Fibroblast of upper back skin (primary cell): ENCODE measurements at places on chromosomes 4 and X.
A peak's percentile ranks its signal among the peaks of the same experiment; 100 is the strongest.

DNA sequence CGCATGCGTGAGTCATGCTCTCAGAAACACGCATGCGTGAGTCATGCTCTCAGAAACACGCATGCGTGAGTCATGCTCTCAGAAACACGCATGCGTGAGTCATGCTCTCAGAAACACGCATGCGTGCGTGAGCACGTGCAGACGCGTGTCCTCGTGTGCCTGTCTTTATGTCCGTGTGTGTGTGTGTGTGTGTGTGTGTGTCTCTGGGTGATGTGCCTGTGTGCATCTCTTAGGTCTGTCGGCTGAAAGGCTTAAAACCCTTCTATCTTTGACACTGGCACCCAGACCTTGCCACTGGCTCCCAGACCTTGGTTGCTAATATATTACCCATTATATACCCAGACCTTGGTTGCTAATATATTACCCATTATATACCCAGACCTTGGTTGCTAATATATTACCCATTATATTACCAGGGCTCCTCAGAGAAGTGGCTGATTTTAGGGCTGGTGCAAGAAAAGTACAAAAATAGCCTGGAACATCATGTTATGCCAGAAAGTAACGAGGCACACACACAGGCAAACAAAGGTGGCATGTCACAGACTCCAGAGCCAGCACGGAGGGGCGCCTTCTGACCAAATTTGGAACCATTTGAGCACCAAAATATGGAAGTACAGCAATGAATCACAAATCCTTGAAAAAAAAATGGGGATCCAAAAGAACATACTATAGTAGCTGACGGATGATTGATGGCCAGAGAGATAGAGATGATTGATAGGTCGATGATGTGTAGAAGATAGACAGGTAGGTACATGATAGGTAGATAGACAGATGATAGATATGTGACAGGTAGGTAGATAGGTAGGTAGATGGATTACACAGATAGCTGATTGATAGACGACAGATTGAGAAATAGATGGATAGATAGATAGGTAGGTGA lies 19.2 kb upstream of the ADRA2C start:
- DNase-seq, result no peak

DNA sequence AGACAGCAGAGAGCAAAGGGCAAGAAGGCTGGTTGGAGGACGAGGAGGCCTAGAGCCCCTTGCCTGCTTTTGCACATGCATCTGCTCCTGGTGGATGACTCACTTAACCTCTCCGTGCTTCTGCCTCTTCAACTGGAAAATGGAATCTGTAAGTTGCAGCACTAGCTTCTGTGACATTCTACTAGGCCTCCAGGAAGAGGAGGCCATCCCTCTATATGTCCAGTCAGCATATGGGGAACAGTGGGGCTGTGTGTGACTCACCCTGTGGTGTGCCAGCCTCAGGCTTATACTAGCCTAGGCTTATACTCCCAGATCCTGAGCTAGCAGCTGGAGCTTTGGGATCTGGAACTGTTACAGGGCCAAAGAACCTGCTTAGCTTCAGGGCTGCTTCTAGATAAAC lies 36.0 kb downstream of the RTL9 start:
- DNase-seq, result peak; percentile 79

GRCh38 chr4:186027405-186027804 lies 41.6 kb upstream of the TLR3 start:
- no peak for DNase-seq

DNA sequence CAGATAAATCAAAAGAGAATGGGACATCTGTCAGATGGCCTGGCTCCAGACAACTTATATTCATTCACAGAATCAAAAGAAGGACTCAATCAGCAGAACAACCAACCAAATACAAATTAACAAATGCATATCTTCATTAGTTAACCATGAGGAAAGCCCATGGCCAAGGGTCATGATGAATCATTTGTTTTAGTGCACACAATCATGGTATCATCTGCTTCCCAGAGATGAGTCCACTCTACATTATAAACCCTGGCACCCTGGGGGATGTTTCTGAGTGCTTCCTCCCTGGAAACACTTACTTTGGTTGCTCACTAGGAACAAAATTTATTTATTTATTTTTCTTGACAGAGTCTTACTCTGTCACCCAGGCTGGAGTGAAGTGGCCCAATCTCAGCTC lies 453.3 kb upstream of the HS3ST1 start:
- DNase-seq, result no peak

DNA sequence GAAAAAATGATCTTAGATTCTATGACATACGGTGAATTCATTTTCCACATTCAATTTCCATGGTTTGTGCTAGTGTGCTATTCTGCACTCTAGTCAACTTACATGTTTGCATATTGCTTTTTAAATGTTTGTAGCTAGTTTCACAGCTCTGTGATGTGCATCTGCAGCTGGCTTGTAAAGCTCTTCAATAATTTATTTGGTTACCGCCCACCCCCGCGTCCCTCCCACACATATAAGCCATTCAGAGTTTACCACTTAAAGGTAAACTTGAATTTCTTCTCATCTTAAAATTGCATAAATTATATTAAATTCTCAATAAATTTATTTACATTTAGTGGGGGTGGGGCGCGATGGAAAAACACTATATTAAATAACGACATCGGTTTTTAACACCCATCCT lies 291 bp upstream of the NBDY start:
- peak; percentile 12 for DNase-seq

- DNase-seq, result peak; percentile 37
Observed at GRCh38 chr4:36187723-36188333, 56.5 kb downstream of the ARAP2 start.

- no peak for DNase-seq
Observed at GRCh38 chr4:89759426-89759825, 77.5 kb downstream of the SNCA start.

DNA sequence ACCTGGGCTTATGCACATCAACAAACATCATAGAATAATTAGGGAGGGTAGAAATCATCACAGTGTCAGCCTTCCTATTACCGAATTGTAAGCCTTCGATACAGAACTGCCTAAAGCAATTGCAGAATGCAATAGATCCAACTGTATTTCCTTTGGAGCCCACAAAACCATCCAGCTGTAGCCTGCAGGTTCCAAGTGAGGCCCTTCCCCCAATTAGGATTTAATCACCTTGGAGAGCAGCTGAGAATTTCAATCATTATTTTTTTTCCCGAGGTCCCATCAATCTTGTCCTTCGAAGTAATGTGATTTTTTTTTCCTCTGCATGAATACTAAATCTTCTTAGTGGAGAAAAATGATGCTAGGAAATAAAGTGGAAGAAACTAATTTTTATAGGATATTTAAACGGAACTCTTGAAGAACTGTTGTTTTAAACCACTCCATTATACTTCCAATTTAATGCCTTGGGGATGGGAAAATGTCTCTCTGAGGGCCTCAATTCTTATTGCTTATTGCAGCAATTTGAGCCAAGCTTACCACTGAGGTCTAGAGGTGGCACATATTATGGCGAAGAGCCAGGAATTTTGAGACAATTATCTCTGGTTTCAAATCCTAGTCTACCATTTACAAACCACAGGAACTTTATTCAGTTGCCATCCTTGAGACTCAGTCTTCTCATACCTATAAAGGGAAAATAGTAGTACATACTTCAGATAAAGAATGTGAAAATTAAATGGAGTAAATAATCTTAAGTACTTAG lies 953.4 kb upstream of the IGFBP7 start:
- DNase-seq, result no peak

GRCh38 chrX:18173494-18174180 lies 47.0 kb downstream of the BEND2 start:
- DNase-seq, result no peak

DNA sequence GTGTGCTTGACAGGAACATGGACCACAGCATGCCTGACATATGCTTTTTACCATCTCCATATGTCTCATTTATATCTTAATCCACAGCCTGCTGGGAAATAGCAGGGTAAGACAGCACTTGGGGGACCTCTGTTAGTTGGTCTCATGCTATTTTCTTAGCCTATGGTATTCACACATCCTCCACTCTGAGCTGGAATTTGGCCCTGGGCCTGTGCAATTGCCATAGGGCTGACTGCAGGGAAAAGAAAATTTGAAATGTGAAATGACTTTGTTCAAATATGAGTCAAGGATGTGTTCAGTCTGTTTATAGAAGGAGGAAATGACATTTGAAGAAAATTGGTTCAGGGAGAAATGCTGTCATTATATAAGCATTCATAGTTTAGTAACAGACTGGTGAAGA lies 9.6 kb upstream of the MAP7D3 start:
- DNase-seq, result peak; percentile 96

- no peak for DNase-seq
Observed at GRCh38 chr4:78863254-78863869, 75.9 kb downstream of the PAQR3 start.

GRCh38 chrX:85419293-85419692 lies 39.8 kb upstream of the POF1B start:
- DNase-seq, result no peak

- DNase-seq, result no peak
Observed at GRCh38 chr4:67470871-67471270, 74.4 kb downstream of the CENPC start.

- DNase-seq, result no peak
Observed at GRCh38 chr4:38242101-38242500, 281.9 kb downstream of the PTTG2 start.

DNA sequence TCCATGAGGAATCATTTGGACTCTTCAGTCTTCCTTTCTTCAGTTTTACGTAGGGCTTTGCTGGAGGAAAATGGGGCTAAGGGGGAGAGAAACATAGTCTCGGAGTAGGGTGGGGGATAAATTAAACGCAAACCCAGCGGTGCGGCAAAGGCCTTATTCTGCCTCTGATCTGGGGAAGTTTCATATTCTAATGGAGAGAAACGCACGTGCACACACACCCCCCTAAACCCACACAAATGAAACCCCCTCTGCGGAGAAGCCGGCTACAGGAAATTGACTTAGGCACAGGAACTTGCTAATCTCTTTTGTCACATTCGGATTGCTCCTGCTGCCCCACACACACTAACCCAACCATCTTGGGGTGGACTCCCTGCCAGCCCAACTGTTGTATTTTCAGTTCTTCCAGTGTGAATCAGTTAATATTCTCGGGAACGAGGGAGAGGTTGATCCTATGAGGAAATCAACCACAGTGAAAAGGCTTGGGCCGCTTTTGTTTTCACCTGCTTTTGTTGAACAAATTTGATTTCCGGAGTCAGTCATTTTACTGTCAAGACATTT lies at the start of gene RHOH:
RHOH (plus strand) TSS at position 308 of the 558 bp plus-strand sequence. CDS start 46,356 bp downstream, outside the sequence.
- DNase-seq, result no peak

DNA sequence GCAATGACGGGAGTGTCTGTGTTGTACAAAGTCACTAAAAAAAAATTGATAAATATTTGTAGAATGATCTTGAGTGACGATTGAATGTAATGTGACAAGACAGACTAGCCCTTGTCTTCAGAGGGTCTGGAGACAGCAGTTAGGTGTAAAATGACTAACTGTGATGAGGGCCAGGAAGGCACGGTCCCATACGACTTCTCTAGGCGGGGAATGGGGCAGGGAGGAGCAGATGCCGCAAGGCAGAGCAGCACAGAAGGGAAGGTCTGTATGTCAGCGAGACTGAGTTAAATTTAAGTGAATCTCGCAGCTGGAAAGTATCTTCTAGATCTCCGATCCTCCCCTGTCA lies 405 bp downstream of the CENPE start:
- DNase-seq, result no peak

DNA sequence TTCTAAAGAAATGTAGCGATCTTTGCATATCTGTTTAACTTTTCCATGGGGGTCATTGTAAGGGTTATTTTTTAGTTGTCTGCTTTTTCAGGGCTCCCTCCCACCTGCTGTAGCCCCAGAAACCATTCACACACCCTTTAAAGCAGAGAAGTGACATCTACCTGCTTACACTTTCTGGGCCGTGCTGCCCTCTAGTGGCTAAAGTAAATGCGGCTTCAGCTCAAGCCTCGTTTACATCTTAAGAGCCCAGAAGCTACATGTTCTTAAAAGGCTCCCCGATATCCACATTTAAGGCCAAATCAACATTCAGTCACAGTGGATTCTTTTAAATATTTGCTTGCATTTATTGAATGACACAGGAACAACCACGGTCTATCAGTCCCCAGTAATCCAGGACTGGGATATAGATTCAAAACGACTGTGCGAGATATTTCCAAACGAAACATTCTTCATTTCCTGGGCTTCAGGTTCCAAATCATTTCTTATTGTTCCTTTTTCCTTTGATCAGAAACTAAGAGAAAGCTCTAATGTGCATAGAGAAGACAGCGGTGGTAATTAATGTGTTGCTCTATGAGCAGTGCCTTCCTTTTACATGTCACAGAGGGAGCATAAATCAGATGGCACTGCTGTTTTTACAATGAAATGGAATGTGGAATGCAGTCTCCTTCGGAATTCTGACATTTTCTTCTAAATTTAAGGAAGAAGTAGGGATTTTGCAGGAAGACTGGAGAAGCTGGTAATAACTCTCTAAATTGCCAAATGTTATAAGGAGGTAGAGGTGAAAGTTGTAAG lies 119.9 kb downstream of the RASGEF1B start:
- peak; percentile 72 for DNase-seq

- DNase-seq, result no peak
Observed at GRCh38 chr4:114264877-114265291, 285.4 kb upstream of the ARSJ start.

DNA sequence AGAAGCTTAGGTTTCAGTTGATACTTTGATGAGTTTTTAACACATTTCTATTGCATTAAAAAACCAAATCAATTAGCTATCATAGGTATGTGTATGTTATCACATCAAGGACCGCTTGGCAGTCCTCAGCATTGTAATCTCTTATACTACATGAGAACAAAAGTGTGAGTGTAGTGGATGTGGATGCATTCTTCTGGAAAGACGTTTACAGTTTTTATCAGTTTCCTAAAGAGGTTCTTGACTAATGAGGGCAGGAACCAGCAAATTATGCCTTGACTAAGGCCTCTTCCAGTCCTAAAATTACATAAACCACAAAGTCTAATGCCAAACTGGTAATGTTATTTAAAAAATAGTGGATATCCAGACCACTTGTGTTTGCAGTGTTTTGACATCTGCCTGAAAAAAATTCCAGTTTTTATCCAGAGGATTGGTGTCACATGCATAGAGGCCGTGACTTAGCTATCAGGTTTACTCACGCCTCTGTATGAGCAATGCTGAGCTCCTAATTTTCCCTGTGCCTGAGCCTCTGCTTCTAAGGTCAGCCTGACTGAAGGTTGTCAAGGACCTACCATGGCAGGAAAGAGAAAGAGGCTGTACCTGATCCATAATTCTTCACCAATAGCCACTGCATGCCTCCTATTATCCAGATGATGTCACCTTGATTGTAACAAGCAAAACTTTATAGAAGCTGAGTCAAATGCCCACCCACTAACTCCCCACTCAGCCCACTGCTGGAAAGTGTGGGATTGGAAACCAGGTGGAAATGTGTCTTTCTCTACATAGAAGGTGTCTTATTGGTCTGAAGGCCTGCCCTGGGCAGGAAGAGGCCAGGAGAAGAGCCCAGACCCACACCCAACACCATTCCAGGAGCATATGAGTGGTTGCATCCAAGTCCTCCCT lies 68.7 kb downstream of the ENPP6 start:
- DNase-seq, result peak; percentile 25

DNA sequence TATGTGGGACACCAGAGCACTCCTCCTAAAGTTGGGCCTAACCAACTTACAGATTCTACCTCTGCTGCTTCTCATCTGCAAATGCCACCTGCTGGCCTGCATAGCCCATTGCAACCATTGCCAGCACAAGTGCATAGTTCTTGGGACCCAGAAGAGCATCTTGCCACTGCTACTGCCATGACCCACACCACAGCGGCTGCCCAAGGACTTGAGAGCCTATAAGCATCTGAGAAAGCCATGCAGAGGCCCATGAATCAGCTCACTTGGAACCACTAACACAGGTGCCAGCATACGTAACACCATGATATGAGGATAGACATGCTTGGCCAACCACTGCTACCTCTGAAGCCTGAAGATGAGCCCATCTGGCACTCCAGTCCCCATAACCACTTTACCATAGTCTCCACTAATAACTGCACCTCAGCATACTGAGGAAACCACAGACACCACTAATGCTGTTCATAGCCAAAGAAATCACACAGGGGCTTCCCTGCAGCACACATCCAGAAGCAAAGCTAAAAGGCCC lies 258.1 kb upstream of the AGTR2 start:
- no peak for DNase-seq
